RPMI7951 (cell line): ENCODE measurements at places on chromosomes 5 and 9.
A peak's percentile ranks its signal among the peaks of the same experiment; 100 is the strongest.

DNA sequence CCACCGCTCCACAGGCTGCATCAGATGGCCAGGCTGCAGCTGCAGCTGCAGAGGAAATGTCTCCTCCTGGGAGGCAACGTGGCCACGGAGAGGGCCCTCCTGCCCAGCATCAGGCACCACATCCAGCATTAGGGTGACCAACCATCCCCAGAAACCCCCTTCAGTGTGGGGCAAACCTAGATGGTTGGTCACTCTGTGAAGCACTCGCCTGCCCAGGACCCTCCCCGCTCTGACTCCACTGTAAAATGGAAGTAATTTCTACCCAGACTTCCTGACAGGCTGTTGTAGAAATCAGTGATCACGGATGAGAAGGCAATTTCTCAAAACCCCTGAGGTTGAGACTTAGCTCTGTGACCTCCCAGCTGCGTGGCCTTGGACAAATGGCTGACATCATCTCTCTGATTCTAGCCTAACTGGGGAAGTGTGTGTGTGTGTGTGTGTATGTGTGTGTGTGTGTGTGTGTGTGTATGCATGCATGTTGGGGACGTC is 31.6 kb downstream of the B4GALT1 start:
- DNase-seq: no peak

DNA sequence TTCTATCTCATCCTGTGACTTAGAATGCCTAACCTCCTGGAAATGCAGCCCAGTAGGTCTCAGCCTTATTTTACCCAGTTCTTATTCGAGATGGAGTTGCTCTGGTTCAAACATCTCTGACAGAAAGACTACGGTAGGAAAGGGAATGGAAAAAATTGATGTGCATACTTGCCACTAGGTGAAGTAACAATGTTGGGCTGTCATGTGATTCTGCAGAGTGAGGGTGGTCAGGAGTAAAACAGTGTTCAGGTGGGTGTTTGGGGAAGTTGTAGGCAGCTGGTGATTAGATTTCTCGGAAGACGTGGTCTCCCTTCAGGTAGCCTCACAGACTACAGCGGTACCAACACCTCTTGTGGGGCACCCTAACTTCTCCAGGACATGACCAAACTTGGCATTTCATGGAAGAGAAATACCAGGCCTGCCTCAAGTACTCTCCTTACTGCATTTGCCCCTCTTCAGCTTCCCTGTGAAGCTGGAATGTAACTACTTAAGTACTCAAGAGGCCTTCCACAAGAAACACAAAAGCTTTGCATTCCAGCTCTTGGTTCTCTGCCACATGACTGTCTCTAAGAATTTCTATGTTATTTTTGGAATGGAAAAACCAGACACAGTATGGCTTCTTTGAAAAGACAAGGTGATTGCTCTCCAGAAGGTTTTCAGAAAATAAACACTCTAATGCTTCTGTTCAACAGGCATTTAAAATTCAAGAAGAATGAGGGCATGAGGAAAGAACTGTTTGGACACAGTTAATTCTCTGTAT is 17.4 kb upstream of the ENTREP1 start:
- no peak for DNase-seq

- peak; percentile 77 for DNase-seq
Observed at GRCh38 chr5:172283020-172283861, at the start of gene UBTD2. Gene UBTD2, minus strand, starts transcription at chr5:172283764. Its CDS starts 99 bp downstream, at chr5:172283665.

DNA sequence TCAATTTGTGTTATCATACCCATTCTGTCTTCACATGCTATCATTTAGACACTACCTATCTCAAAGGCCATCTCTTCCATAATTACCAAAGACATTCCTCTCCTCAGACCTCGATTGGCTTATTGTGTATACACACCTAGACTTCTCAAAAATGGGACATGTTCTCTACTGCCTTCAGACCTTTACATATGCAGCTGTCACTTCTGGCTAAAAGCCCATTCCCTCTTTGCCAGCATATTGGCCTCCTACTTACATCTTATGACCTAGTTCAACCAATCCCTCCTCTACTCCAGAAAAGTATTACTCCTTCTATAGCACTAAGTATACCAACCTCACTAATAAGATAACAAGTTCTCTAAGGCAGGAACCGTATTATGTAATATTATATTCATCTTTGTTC is 84.4 kb downstream of the RAPGEF6 start:
- DNase-seq: no peak

- peak; percentile 71 for DNase-seq
Observed at GRCh38 chr5:123717139-123717538, 205.2 kb downstream of the CSNK1G3 start.
